ENCODE measurements at places on chromosomes 2 and 18.

DNA sequence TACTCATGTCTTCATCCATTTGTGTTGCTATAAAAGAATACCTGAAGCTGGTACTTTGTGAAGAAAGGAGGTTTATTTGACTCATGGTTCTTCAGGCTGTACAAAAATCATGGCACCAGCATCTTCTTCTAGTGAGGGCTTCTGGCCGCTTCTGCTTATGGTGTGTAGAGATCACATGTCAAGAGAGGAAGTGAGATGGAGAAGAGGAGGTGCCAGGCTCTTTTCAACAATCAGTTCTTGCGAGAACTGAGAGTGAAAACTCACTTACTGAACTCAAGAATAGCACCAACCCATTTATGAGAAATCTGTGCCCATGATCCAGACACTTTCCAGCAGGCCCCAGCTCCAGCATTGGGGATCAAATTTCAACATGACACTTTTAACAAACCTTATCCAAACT, 30.0 kb upstream of the BARD1 start:
- no peak for DNase-seq

GRCh38 chr2:36705326-36706020, 9.0 kb downstream of the VIT start:
- DNase-seq, result no peak

DNA sequence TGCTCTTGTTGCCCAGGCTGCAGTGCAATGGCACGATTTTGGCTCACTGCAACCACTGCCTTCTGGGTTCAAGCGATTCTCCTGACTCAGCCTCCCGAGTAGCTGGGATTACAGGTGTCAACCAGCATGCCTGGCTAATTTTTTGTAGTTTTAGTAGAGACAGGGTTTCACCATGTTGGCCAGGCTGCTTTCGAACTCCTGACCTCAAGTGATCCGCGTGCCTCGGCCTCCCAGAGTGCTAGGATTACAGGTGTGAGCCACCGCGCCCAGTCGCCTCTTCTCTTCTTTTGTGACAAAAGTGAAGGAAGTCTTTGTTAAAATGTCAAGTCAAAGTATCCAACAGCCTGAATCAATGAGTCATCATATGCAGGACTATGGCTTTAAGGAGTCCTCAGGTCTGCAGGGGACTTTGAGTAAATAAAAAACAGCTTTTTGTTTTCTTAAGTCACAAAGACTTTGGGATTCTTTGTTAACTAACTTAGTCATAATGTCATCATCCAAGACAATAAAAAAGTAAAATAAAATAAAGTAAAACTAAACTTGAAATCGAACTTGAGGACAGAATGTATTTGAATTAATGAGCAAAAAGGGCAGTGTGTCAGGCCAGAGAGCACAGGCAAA, 1153.2 kb downstream of the SUCLG1 start:
- no peak for DNase-seq

DNA sequence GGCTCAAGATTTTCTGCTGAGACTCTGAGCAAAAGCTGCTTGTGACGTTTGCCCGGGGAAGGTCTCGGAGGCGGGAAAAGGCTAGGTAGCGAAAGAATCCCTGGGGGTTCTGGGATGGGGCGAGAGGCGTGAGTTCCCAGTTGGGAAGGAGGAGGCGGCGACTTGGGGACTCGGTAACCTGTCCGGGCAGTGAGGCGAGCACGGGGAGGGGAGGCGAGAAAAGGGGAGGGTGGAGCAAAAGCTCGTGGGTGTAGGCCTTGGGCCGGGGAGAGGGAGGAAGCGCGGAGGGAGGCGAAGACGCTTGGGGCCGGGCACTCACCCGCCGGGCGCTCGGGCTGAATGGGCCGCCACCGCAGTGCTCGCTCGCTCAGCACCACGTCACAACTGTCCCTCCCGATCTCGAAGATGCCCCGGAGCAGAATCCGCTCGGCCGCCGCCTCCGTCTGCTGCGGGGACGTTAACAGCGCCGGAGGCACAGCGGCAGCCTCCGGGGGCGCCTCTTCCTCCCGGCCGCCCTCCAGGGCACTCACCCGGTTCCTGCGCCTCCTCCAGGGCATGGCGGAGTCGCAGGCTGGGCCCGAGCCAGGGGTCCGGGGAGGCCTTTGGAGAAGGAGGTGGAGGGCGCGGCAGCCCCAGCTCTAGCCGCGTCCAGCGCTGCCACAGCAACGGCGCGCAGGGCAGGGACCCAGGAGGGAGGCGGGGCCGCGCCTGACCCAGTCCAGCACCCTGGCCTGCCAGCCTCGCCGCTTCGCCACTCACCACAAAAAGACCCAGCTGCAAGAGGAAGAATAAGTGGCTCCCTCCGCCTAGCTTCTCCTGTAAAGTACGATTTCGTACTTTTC, at the start of gene CERKL:
TSS of gene CERKL (minus strand) at position 656 of the 842 bp plus-strand sequence. CDS start at position 557, 99 bp downstream.
- no peak for DNase-seq

DNA sequence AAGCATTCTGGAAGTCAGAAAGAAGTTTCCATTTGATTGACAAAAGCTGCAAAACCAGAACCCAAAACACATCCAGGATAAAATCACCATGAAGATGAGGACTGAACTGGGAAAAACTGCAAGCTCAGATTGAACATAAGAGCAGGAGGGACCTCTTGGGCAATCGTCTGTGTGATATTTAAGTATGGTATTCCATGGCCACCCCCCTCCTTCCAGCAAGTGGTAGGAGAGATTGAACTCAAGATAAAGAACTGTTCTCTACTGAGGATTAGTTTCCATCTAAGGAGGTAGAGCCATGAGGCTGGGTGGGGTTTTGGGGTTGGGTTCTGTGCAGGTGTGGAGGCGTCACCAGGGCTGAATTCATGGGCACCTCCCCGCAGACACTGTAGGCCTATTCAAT, 251.1 kb downstream of the NCKAP5 start:
- DNase-seq, result no peak

DNA sequence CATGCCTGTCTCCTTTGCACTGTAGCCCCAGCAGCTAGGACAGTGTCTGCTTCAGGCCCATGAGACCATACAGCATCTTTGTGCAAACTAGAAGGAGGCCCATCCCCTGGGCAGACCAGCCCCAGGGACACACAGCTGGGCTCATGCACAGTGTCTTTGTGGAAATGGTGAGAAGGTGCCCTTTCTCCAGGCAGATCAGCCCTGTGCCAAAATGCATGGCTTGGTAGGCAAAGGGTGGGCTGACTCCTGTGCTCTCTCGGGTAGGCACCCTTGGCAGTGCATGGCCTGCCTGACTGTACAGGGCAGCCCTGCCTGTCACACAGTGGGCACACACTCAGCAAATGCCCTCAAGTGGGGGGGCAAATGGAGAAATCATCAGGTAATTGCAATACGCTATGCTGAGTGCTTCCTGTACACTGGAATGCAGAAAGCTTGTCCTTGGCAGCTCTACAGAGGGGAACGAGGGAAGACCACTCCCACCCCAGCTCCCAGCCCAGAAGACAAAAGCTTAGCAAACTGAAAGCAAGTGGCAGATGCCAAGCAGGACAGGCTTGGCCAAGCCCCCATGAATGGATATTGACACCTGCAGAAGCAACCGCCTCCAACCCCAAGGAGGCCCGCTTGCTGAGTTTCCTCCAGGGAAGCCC, 21.6 kb downstream of the TNS1 start:
- DNase-seq, result no peak

DNA sequence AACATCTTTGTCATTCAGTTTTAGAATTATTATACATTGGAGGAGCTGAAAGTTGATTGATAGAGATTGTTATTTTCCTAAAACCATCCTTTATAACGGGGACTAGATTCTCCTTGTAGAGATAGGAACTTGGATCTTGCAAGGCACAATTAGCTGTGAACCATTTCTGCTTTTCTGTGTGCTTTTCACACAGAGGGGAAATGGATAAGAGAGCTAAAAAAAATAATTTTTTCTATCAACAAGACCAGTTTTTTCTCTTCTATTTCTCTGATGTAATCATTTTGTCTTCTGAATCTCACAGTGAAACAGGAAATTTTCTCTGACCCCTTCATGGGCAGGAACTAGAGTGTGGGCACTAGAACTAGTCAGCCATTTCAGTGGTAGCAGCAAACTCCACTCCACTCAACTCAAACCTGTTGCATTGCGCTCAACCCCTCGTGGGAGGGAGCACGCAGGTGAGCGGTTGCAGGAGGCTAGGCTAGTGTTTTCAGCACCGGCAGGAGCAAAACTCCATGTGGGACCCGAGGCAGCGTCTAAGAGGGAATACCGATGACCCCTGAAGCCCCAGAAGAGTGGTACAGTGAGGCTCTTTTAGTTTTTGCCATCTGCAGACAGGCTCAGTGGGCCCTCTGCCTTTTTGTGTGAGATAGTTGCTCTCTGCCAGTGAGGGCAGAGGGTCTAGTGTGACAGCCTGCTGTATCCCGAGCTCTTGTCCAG, 24.0 kb upstream of the SLC39A10 start:
- DNase-seq, result no peak

DNA sequence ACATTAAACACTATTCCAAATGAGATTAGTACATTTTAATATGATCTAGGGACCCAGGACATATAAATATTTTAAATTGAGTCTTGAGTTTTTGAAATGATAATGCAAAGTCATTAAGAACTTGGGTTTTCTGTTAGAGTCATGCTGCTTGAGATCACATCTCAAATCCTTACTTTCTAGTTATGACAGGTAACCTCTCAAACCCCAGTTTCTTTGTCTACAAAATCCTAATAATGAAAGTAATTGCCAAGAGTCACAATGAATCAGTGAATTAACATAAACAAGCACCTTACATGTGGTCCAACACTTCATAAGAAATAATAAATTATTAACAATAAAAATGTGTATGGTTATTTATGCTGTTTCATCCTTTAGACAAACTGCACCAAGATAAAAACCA, 607.6 kb downstream of the LRP1B start:
- no peak for DNase-seq

DNA sequence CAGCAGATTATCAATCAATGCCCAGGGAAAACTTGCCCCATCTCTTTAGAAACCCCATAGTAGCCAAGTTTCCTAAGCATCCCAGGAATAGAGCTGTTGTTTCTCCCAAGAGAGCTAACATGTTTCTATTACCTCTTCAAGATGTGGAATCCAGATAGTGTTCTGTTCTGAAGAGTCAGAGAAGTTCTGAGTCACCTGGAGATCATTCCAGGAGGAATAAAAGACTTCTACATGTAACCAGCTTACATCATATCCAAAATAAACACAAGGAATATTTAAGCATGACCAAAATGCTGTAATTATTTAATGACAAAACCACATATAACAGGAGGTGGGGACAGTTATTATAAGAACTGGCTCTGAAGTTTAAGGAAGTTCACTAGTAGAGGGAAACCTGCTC, 51.0 kb upstream of the GORASP2 start:
- no peak for DNase-seq

DNA sequence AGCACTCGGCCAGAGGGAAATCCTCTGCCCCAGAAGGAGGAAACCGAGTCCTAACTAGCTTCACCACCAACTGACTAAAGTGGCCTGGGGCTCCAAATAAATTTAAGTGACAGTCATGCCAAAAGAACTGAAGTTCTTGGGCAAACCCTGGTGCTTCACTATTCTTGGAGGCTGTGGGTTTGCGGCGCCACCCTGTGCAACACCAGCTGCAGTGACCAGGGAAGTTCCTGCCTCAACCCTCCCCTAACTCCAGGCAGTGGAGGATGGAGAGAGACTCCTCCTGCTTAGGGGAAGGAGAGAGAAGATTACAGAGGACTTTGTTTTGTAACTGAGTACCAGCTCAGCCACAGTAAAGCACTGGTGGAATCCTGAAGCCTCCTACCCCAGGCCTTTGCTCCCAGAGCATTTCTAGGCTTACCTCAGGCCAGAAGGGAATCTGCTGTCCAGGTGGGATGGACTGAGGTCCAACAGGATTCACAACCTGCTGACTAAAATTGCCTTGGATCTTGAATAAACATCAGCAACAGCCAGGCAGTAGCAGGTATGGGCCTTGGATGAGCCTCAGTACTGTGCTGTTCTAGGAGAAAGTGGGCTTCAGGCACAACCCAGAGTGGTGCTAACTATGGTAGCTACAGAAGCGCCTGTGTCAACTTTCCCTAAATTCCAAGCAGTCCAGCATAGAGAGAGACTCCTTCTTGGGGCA, 29.4 kb upstream of the BMP10 start:
- no peak for DNase-seq

- DNase-seq, result no peak
Observed at GRCh38 chr2:85353876-85354285, 447 bp downstream of the RETSAT start.

DNA sequence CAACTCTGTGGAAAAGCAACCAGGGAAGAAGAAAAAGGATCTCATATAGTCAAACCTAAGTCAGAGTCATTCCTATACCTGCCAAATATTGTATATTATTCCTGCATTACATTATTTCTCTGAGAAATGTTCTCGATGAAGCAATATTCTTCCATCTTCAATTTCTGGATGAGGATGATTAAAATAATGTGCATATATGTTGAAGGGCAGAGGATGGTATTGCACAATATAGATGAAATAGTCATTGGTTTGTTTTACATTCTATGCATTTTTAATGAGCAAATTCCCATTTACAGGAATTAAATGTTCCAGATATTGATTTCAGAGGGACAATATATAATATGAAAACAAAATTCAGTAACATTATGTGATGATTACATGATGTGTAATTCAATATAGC, 545.2 kb downstream of the STK39 start:
- no peak for DNase-seq

DNA sequence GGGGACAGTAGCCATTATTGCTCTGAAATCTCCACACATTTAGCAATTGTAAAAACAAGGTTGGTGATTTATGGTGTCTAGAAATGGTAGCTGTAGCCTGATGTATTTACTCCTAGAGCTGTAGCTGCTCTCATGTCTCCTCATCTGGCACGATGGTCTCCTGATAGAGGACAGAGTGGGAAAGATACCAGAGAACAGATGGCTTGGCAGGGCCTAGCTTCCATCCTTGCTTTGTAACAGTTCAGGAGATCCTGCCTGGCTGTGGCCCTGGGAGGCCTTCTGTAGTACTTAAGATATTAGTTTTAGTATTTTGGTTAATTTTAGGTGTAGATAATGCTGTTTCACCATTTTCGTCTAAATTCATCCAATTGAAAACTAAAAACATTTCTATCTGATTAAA, 6.7 kb downstream of the ATG16L1 start:
- no peak for DNase-seq

DNA sequence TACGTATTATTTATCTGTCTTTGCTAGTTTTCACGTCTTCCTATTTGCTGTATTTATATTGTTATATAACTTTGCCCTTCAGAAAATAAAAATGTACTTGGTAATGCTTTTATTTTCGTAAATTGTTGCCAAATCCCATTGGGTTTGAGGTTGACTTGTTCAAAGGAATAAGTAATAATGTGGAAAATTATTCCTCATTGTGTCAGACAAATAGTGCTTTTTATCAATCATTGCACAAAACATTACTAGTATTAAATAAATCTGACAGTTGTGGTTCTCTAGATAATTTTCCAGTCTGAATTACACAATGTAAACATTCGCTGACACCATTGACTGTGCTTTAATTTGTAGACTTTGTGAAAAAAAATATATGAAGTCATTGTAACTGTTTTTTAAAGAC, 798.3 kb upstream of the TMEFF2 start:
- DNase-seq, result no peak

- DNase-seq, result no peak
Observed at GRCh38 chr2:237407700-237408099, 6.3 kb downstream of the COL6A3 start.

- no peak for DNase-seq
Observed at GRCh38 chr18:7464245-7464966, 102.7 kb upstream of the PTPRM start.

- no peak for DNase-seq
Observed at GRCh38 chr2:121321476-121321875, 36.5 kb upstream of the TFCP2L1 start.

Measured in hippocampal formation (tissue), 2 donors.